ENCODE measurements at places on chromosomes 7 and 10.

- no peak for DNase-seq
Observed at GRCh38 chr7:49787980-49788379, 14.5 kb downstream of the VWC2 start.

- DNase-seq: no peak
Observed at GRCh38 chr7:46571996-46572395, 650.9 kb upstream of the IGFBP3 start.

- no peak for DNase-seq
Observed at GRCh38 chr7:17234030-17234397, 64.4 kb upstream of the AHR start.

- DNase-seq: no peak
Observed at GRCh38 chr10:69789164-69789576, 12.5 kb upstream of the COL13A1 start.

- DNase-seq: peak; percentile 70
Observed at GRCh38 chr7:67371429-67372305, 375.0 kb downstream of the TYW1 start.

DNA sequence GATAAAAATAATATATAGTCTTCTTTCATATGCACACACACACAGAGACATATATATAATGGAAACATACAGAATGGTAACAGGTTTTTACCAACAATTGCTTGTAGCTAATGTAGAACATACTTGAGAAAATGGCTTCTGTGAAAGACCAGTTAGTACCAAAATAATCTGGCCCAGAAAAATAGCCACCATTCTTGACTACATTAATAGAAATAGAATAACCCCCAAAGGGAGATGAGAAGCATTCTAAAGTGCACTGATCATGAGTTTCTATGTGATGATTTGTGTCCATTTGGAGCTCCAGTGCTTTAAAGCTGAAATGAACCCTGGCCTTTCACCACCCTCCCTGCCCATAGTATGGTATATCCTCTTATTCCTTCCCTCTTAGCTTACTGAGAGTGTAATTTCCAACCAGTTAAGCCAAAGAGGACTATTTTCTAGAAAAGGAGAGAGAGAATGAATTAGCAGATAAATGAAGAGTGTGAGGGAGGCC lies 22.9 kb upstream of the IFIT2 start:
- no peak for DNase-seq

DNA sequence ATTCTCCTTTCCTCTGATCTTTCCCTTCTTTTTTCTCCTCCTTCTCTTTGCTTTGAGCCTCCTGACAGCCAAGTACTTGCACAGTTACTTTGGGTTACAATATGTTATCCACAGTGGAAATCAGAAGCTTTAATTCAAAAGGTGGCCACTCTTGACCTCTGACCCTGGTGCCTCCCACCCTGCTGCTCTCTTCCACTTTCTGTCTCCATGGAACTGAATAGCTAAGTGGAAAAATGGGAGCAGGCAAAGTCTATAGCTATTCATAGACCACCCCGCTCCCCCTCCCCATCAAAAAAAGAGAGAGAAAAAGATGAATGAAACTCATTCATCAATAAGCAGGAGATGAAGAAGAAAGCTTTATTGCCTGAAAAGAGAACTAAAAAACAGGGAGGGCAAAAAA lies 39.4 kb downstream of the PTN start:
- DNase-seq: no peak

DNA sequence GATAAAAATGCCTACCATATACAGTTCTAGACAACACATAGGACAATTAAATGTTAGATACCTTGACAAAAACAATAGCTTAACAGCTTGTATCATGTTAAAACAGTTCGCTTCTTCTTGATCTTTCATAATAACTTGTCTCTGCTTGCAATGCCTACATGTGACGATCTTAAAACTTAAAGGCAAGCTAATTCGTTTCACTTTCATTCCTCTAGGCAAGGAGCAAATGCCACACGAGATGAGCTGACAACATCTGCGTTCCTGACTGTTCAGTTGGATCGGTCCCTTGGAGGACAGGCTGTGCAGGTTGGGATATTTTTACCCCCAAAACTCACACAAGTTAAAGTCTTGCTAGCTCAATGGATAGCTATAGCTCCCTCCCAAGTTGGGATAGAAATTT lies 51.6 kb upstream of the ARL4A start:
- DNase-seq: no peak

- no peak for DNase-seq
Observed at GRCh38 chr10:78028438-78029268, 662 bp downstream of the POLR3A start.

GRCh38 chr10:68829521-68829920 lies 2.2 kb downstream of the STOX1 start:
- no peak for DNase-seq

DNA sequence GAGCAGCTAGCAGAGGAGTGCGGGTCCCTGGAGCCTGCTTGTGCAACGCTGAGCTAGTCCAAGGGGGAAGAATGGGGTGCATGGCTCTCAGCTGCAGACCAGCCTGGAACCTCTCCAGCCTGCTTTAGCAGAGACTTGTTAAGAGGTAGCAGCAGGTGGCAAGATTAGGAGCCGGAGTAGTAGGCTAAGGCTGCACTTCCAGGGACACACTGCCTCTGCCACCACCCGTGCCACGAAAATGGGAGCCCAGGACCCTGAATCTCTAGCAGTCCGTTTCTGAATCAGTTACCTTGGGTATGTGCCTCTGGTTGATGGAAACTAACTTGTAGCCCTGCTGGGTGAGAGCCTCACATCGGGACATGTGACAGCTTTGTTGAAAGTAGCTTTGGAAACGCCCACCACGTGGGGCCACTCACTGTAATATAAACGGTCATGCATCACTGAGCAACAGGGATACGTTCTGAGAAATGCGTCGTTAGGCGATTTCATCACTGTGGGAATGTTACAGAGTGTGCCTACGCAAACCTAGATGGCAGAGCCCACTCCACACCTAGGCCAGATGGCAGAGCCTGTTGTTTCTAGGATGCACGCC lies 25.9 kb downstream of the HTRA1 start:
- no peak for DNase-seq

- DNase-seq: peak; percentile 37
Observed at GRCh38 chr7:118195837-118196474, 12.0 kb downstream of the LSM8 start.

GRCh38 chr7:39565538-39565937 lies 666 bp upstream of the YAE1 start:
- DNase-seq: no peak

DNA sequence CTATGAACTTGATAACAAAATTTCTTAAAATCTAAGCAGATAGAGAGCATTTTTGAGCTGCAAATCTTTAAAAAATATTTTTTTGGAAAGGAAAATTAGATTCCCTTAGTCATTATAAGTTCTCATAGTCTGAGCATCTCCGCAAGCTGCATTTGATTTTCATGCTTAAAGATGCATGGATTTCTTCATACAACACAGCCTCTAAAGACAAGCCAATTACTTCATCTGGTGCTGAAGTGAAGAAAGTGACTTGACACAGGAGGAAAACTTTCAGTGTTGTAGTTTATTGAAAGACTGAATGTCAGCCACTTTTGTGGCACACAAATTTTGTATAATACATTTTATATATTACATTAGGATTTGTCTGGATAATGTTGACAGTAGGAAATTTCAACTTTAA lies 22.5 kb downstream of the SEMA3D start:
- DNase-seq: no peak

DNA sequence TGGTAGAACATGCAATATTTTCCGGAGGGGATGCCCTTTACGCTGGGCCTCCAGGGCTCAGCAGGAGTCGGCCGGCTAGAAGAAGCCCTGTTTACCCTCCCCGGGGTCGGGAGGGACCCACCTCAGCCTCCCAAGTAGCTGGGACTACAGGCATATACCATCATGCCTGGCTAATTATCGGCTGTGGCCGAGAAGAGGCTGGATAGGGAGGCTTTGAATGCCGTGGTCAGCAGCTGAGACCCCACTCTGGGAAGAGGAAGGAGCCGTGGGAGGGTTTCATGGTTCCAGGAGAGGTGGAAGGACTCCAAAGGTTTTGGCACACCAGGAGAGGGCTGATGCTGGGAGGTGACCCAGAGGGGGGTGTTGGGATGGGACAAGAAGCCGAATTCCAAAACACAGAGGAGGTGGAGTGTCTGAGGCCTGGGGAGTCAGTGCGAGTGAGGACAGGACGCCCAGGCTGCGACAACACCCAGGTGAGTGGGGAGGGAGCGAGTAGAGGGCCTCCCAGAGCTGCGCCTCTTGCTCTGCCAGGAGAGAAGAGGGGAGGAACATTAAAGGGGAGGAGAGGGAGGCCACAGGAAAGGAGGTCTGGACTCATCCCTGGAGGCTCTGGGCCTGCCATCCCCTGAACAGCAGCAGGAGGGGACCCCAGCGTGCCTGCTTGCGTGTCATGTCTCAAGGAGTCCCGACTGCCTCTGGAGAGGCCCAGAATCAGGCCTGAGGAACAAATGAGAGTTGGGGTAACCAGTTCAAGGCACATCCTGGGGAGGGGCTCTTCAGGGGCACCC lies 19.6 kb downstream of the GRID2IP start:
- DNase-seq: no peak

DNA sequence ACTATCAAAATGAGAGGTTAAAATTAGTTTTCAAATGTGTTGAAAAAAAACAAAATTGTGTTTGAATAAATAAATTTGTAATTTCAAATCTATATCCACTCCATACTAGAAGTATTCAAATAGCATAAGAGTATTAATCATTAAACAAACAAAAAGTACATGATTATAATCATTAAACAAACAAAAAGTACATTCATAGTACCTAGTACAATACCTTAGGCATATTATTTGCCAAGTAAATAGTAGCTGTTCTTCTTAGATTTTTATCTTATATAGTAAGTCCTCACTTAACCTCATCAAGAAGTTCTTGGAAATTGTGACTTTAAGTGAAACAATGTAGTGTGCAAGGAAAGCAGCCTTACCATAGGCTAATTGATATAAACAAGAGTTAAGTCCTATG lies 349.3 kb upstream of the VWC2 start:
- no peak for DNase-seq

GRCh38 chr10:117994771-117995170 lies 52.0 kb downstream of the RAB11FIP2 start:
- no peak for DNase-seq

- no peak for DNase-seq
Observed at GRCh38 chr10:33245343-33245742, 89.1 kb downstream of the NRP1 start.
